ENCODE measurements at places on chromosomes 1 and 21. TPM values are rescaled to one million over a fixed set of nuclear protein-coding genes. Genes with fewer than 3 reads are reported as not detected.

DNA sequence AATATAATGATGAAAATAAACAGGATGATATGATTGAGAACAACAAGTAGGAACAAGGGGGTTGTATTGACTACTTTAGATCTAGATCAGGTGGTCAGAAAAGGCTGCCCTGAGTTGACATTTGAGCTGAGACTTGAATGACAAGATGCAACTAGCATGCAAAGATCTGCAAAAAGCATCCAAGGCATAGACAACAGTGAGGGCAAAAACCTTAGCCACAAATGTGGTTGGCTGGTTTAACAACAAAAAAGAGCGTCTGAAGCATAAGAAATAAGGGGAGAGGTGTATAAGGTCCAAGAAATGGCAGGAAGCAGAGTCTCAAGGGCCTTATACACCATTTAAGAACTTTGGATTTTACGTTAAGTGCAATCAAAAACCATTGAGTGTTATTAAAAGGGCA, 3.2 kb downstream of the RAB3GAP2 start:
- DNase-seq, result no peak

GRCh38 chr1:92362970-92363369, 64.1 kb downstream of the RPAP2 start:
- DNase-seq, result no peak

GRCh38 chr1:42043811-42044210, 109.4 kb upstream of the GUCA2B start:
- no peak for DNase-seq

GRCh38 chr1:110634455-110635311, 28.5 kb upstream of the KCNA2 start:
- no peak for DNase-seq

DNA sequence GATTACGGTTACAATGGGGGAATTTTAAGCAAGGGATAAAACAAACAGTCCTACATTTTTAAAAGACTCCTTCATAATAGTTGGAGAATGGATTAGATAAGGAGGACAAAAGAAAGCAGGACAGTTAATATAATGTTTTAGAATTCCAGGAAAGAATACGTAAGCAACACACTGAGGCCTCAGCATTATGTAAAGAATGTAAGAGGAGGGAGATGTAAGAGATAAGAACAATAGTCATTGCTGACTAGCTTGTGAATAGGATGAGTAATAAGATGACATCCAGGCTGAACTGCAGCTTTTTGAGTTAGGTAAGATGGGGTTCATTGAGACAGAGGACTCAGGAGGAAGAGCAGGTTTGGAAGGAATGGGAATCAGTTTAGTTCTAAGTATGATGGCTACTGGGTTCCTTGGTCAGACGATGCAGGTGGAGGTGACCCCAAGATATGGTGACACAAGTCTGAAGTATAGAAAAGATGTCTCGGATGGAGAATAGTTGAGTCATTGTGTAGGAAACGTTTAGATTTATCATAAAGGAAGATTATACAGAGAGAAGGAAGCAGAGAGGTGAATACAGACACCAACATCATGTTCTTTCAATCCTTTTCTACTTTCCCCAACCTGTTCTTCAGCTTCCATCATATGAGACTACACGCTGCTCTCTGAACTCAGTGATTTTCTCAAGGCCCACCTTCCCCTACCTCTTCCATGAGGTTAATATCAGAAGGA, 372.8 kb downstream of the PTBP2 start:
- no peak for DNase-seq

DNA sequence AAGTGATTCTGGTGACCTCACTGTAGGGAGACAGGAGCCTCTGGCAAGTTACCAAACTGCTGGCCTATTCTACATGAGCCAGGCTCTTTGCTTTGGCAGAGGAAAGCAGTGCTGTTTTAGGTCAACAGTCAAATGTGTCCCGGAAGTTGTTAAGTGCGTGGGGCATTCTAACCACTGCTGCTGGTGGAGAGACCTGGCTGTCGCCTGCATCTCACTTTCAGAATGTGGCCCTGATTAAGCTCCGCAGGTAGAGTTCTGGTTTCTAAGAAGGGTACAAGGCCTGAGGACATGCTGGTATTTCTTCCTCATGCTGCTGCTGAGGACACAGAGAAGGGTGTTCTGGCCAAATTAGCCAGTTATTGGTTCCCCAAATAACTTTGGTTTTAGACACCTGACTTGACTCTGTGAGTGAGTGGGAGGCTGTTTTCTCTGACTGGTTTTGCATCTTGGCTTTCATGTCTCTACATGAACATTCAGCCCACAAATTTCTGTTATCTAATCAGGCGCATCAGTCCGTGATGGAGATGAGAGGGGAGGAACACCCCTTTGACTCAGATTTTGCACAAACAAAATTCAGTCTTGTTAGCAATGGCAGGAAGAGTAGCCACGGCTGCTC, 120.8 kb downstream of the LMO4 start:
- DNase-seq, result peak; percentile 65

DNA sequence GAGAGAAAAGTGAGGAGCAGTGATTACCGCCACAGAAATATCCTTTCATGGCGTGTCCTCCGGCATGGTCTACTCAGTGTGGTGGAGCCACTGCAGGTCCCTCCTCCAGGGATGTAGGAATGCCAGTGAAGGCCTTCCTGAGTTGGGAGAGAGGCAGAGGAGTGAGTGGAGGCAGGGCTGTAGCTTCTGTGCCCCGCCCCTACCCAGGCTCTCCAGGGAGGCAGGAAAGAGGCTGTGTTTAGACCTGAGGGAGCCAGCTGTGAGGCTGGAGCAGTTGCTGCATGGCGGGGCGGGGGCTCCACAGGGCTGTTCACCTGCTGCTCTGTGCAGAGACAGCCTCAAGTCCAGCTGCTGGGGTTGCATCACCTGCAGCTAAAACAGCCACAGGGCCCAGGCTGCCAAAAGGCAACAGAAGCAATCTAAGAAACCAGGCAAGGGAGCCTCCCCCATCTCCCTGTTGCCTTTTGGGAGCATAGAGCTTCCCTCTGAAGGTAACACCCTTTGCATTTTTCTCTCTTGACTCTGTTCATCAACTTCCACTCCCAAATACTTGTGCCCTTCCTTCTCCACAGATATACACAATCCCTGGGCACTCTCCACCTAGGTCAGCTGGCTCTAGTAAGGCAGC, 801 bp upstream of the ANXA9 start:
- no peak for DNase-seq

- no peak for DNase-seq
Measured at GRCh38 chr1:178664278-178664677, 60.8 kb upstream of the RALGPS2 start.

DNA sequence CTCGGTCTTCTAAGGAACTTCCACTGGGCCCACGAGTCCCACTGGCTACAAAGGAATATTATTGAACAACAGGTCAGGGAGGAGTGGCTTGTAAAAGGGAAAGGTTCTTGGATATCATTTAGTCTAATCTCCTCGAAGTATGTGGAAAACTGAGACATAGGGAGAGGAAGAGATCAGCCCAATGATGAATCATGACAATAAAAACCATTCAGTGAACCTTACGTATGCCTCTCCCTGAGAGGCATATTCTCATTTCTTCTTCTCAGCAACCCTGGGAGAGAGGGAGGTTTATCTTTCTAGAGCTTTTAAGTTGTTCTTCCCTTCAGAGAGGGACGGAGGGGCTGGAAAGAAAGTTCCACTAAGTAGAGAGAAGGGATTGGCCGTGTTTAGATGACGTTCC, 5.3 kb upstream of the MOB3C start:
- no peak for DNase-seq

- DNase-seq, result no peak
Measured at GRCh38 chr1:180252638-180253536, 22.8 kb downstream of the LHX4 start.

GRCh38 chr1:101300916-101301315, 64.1 kb downstream of the S1PR1 start:
- no peak for DNase-seq

DNA sequence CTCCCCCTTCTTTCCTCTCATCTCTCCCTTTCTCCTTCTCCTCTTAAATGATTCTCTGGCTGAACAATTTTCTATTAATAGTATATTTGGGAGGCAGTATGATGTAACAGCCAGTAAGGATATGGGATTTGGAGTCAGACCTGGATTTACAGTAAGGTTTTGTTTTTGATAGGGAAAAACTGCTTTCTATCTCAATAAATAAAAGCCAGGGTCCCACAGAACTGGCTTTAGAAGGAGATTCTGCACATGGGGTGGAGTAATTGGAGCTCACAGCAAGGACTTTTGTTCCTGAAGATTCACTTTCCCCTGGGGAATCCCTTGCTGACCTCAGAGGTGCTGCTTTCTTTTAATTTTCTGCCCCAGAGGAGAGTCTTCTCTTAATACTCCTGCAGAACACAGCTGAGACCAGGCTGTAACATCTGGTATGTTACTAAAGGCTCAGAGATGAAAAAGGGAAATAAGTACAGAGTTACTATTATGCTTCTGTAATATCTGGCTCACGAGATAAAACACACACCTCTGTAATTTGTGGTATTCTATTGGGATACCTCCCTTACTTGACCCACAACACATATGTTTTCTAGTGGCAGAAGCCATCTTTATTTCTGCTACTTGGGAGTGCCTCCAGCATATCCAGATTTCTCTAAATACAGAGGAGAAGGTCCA, 13.4 kb downstream of the EPB41 start:
- no peak for DNase-seq

GRCh38 chr1:53398091-53398490, 61.1 kb upstream of the DMRTB1 start:
- DNase-seq, result no peak

DNA sequence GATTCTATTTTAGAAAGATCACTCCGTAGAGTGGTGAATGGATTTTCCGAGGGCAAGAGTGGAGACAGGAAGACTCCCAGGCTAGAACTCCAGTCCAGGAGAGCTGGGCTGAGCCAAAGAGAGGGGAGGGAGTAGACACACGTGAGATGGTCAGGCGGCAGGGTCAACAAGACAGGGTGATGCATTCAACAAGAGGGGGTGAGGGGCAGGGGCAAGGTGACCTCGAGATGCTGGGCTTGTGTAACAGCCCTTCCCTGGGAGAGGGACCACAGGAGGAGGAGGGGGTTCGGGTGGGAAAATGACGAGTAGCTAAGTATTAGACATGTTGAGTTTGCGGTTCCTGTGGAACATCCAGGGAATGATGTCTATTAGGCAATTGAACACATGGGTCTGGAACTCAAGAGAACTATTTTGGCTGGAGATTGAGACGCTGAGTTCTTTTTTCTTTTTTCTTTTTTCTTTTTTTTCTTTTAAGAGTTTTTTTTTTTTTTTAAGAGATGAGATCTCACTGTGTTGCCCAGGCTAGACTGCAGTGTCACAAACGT, 13.3 kb downstream of the RSPO1 start:
- DNase-seq, result no peak

DNA sequence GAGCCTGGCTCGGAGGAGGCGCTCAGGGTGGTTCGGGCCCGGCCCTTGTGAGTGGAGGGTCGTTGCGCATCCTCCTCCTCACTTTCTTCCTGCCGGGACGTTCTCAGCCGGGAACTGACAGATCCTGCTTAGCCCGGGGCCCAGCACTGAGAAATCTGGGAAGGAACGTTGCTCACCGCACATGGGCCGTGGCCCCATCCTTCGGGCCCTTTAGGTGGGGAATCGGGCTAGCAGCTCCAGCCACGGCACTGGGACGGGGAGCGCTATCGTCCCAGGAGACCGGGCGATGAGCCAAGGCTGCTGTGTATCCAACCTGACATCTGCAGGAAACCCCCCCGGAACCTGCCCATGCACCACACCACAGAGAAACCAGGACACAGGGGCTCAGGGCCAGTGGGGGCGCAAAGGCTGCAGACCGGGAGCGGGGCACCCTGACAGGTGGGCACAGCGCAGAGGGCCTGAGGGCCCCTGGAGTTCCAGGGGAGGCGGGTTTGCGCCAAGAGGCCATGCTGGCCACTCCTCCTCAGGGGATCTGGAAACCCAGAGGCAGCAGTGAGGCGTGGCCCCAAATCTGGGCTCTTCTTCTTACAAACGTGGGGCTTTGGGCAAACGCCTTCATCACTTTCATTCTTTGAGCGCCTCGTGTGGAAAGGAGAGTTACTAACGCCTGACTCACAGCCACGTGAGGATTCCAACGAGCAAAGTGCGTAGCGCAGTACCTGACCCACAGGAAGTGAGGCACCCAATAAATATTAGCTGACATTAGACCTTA, at the start of gene SH2D5:
SH2D5 (minus strand) TSS at position 116 of the 772 bp plus-strand sequence. CDS start 4,659 bp downstream, outside the sequence.
- DNase-seq, result peak; percentile 67

DNA sequence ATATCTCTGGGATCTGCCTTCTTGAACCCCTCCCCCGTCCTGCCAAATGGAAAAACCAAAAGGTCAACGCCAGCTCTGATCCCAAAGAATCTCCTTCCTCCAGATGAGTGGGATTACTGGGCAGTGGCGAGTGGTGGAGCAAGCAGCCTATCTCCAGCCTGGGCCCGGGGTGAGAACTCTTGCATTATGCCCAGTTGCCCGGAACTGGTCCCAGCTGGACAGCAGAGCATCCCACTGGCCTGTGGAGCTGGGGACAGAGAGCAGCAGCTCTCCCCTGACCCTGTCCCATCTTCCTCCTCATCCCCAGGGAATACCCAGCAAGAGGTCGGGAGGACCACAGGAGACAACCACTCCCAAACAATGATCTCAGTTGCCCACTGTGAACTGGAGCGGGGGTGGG, 130.5 kb downstream of the TMEM53 start:
- no peak for DNase-seq

- DNase-seq, result no peak
Measured at GRCh38 chr1:34278211-34278610, 101.5 kb downstream of the C1orf94 start.

GRCh38 chr1:116826818-116827606, 72.8 kb downstream of the CD2 start:
- no peak for DNase-seq

DNA sequence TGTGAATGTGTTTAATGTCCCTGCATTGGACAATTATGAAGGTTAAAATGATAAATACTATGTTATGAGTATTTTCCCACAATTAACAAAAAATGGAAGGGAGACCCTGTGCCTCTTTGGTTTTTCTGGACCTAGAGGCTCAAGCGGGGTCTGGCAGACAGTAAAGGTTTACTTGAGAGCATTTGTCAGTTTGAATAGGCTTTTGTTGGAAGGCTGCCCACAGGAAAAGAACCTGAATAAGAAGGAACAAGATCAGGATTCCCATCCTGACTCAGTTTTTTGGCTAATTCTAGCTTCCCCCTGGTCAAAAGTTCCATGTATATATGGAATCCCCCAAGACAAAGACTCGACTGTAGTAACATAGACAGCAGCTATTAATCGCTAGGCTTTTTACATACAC, 150.9 kb upstream of the JUN start:
- DNase-seq, result no peak

DNA sequence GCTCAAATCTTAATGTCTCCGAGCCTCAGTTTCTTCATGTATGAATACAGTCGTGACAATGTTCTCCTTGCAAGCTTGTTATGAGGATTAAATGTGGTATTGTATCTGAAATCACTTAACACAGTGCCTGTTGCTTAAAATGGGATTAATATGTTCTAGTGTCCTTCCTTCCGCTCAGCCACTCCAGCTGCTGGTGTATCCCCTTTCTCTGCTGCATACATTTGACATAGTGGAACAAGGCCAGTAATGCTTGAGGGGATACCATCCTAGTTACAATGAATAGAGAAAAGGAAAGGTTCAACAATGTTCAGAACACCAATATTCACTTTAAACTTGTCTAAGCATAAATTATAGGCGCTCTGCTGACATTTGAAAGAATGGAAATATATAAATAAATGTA, 64.0 kb downstream of the PROX1 start:
- no peak for DNase-seq

ZNF593OS gene
- 1.4 TPM for polyA plus RNA-seq

ZSCAN20 gene
- 5.9 TPM for polyA plus RNA-seq

CZIB gene
- 93.5 TPM for polyA plus RNA-seq

TSPAN1 gene
- polyA plus RNA-seq, result 50.1 TPM

OLIG2 gene
- polyA plus RNA-seq, result not detected

E2F2 gene
- 5.9 TPM for polyA plus RNA-seq

ZNF678 gene
- 16.9 TPM for polyA plus RNA-seq

PTGS2 gene
- polyA plus RNA-seq, result 0.78 TPM
